ENCODE measurements at places on chromosomes 7 and 10. TPM values are rescaled to one million over a fixed set of nuclear protein-coding genes. Genes with fewer than 3 reads are reported as not detected.

The DNAH11 gene
- 24.1 TPM for total RNA-seq

The GTF2IRD1 gene
- total RNA-seq = 21.6 TPM

The RPEL1 gene
- total RNA-seq = not detected

The ADAMTS14 gene
- 0.59 TPM for total RNA-seq

The LANCL2 gene
- 12.2 TPM for total RNA-seq

DNA sequence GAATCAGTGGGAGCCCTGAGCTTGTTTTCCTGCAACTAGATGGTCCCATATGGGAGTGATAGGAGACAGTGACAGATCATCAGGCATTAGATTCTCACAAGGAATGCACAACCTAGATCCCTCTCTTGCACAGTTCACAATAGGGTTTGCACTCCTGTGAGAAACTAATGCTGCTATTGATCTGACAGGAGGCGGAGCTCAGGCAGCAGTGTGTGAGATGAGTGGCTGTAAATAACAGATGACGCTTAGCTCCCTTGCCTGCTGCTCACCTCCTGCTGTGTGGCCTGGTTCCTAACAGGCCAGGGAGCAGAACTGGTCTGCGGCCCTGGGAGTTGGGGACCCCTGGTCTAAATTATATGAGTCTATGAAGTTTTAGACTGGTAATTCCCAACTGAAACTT lies 3.9 kb downstream of the MIOS start:
- no peak overlapping the region for H3K4me3 ChIP-seq
- H3K27ac ChIP-seq = no peak overlapping the region
- no peaks in the 10 kb centered on the region for H3K36me3 ChIP-seq

DNA sequence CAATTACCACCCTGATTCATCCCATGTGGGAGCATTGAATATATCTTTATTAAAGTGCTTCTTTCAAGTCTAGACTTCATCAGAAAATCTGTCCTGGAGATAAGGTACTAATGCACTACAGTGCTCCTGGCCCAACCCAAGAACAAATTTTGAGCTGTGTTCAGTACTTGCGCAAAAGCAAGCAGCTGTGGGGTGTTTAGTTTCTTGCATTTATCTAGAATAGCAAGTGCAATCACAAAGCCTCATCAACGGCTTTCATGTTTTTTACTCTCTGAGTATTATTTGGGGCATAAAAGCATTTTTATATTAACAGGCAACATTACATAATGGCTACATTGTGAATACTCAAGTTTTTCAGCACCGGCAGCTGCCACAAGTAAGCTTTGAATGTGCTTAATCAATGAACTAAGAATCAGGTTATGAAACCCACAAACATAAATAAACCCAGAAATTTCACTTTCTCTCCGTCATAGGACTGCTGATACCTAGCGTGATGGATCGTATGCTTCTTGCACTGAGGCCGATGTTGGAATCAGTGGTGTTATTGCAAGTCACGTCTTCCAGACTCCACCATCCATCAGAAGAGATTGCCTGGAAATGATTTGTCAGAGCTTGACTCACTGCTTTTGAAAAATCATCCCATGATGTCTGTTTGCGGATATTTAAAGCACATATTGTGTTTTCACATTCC lies 113.1 kb downstream of the CTTNBP2 start:
- H3K27ac ChIP-seq = no peak overlapping the region
- DNase-seq = no peak
- H3K4me1 ChIP-seq = no peaks in the 10 kb centered on the region
- H3K36me3 ChIP-seq = no peaks in the 10 kb centered on the region
- no peak overlapping the region for H3K4me3 ChIP-seq

GRCh38 chr10:125795128-125795527 lies 19.5 kb upstream of the MMP21 start:
- no peak overlapping the region for H3K4me3 ChIP-seq
- no peaks in the 10 kb centered on the region for H3K4me1 ChIP-seq
- H3K27ac ChIP-seq = no peak overlapping the region

GRCh38 chr7:94669773-94670495 lies 14.0 kb upstream of the SGCE start:
- no peak overlapping the region for H3K4me3 ChIP-seq
- DNase-seq = no peak
- H3K27me3 ChIP-seq = no peaks in the 10 kb centered on the region
- no peak overlapping the region for H3K27ac ChIP-seq
- H3K36me3 ChIP-seq = no peaks in the 10 kb centered on the region
- H3K4me1 ChIP-seq = no peaks in the 10 kb centered on the region

- no peaks in the 10 kb centered on the region for H3K27me3 ChIP-seq
- no peaks in the 10 kb centered on the region for H3K4me1 ChIP-seq
- no peak overlapping the region for H3K27ac ChIP-seq
- no peak overlapping the region for H3K4me3 ChIP-seq
Measured at GRCh38 chr10:50855461-50855860, 30.0 kb downstream of the A1CF start.

- H3K27me3 ChIP-seq = no peaks in the 10 kb centered on the region
- no peak overlapping the region for H3K4me3 ChIP-seq
- no peak for DNase-seq
- H3K27ac ChIP-seq = no peak overlapping the region
- H3K4me1 ChIP-seq = no peaks in the 10 kb centered on the region
Measured at GRCh38 chr10:29102636-29103035, 186.2 kb upstream of the LYZL1 start.

GRCh38 chr7:133458688-133459087 lies 205.8 kb downstream of the EXOC4 start:
- H3K27me3 ChIP-seq = no peaks in the 10 kb centered on the region
- no peaks in the 10 kb centered on the region for H3K4me1 ChIP-seq
- no peak overlapping the region for H3K4me3 ChIP-seq
- no peak for DNase-seq

DNA sequence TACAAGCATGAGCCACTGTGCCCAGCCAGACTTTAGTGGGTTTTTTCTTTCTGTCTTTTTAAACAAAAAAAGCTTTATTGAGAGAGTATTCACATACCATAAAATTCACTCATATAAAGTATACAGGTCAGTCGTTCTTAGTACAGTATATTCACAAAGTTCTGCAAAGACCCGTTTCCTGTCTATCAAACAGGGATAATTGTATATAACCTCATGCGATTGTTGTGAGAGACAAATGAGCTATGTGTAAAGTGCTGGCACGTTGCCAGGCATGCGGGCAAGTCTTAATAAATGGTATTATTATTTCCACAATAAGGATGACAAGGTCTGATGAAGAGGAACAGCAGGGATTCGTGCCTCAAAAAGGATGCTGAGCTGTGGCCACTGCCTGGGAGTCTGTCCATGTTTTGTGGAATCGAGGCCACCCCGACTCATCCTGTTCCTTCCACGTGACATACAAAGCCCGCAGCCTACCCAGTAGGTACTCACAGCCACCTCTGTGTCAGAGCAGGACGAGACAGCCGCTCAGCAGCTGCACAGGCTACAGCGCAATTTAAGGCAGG lies 51.6 kb downstream of the SMKR1 start:
- H3K4me3 ChIP-seq = no peak overlapping the region
- no peaks in the 10 kb centered on the region for H3K36me3 ChIP-seq
- no peaks in the 10 kb centered on the region for H3K4me1 ChIP-seq
- no peaks in the 10 kb centered on the region for H3K27me3 ChIP-seq
- no peak overlapping the region for H3K27ac ChIP-seq
- peak; percentile 25 for DNase-seq

- H3K27ac ChIP-seq = peak overlapping the region; percentile 84
- H3K4me3 ChIP-seq = no peak overlapping the region
- H3K27me3 ChIP-seq = no peaks in the 10 kb centered on the region
- H3K4me1 ChIP-seq = peaks cover 70% of the 10 kb centered on the region
- no peaks in the 10 kb centered on the region for H3K36me3 ChIP-seq
Measured at GRCh38 chr10:102675666-102676533, 31.6 kb downstream of the TRIM8 start.
